ENCODE measurements at places on chromosomes 12 and 14.

- no peak for DNase-seq
Measured at GRCh38 chr12:50246197-50246865, 37.0 kb downstream of the LIMA1 start.

- DNase-seq = peak; percentile 81
Measured at GRCh38 chr12:120710031-120710804, at the start of gene UNC119B. Gene UNC119B (plus strand): TSS chr12:120710458. CDS start chr12:120710475, 17 bp downstream.

DNA sequence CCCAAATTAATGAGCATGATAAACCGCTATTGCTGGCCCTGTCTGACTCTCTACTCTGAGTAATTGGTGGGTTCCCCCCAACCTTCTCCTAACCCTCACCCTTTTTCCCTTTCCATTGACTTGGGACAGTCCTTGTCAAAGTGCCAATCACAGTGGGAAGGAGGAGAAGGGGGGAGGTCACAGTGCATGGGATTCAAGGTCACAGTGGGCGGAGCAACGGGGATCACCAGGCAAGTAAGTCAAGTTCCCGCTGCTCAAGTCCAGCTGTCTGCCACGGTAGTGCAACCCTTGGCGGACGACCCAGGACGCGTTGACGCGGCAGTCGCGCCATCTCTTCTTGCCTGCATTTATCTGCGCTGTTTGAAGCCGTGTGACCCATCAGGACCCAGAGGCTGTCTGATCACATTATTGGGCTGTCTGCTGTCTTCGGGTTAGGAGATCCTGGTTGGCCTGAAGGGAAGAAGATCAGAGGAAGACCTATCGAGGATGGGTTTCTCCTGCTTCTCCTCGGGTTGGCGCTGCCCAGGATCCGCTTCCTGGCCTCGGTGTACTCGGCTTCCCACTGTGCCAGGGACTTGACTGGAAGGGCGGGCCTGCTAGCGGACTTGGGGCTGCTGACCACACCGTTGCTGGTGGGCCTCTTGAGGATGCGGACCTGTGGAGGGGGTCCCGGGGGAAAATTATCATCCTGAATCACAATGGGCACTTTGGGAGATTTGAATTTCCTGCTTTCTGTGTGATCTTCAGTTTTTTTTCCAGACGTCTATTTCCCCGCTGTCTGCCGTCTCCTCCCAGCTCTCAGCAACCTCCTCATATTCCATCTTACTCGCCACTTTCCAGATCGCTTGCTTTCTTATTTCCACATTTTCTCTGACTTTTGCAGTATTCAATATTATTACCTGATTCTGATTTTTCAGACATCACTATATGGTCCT is 3.1 kb upstream of the MDM2 start:
- DNase-seq = no peak

DNA sequence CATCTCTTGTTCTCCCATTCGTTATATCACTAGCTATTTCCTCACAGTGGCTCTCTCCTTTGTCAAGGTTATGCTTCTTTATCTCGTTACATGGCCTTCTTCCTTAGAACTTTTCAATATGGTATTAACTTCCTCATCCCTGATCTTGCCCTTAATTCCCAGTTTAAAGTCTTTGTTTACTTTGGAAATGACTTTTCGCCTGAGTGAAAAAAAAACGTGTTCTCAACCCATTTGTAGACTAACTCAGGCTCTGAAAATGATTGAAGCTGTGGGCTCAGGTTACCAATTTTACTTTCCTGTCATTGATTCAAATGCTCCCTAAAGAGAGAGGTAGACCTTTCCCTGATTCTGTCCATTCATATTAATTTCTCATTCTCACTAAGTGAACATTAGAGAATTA is 135.2 kb downstream of the NUBPL start:
- DNase-seq = no peak

GRCh38 chr12:59055204-59055860 is 135.0 kb upstream of the LRIG3 start:
- DNase-seq = peak; percentile 64

DNA sequence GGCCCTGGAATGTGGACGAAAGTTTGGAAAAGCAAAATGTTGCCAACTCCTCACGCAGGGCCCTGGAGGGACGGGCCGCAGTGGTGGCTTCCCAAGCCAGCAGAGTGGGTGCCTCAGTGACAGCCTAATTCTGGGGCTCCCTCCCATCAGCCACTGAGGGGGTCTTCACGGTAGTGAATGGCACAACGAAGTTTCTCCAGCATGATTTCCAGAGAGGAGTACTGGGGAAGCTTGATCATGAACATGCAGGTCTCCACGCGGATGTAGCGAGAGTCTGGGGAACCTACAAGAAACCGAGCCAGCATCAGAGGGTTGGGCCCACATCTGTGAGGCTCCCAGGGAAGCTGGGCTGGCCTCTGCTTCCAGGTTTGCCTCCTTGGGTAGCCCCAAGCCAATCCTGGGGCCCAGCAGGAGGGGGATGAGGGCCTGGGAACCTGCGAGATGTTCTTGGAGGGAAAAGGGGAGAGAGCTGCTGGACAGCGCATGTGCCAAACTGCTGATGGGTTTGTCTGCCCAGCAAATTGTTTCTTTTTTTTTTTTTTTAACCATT is 37.0 kb downstream of the TRAFD1 start:
- no peak for DNase-seq

GRCh38 chr14:67636361-67636919 is 16.7 kb downstream of the ARG2 start:
- DNase-seq = peak; percentile 30

GRCh38 chr12:106226884-106227640 is 20.8 kb downstream of the CKAP4 start:
- DNase-seq = peak; percentile 49

DNA sequence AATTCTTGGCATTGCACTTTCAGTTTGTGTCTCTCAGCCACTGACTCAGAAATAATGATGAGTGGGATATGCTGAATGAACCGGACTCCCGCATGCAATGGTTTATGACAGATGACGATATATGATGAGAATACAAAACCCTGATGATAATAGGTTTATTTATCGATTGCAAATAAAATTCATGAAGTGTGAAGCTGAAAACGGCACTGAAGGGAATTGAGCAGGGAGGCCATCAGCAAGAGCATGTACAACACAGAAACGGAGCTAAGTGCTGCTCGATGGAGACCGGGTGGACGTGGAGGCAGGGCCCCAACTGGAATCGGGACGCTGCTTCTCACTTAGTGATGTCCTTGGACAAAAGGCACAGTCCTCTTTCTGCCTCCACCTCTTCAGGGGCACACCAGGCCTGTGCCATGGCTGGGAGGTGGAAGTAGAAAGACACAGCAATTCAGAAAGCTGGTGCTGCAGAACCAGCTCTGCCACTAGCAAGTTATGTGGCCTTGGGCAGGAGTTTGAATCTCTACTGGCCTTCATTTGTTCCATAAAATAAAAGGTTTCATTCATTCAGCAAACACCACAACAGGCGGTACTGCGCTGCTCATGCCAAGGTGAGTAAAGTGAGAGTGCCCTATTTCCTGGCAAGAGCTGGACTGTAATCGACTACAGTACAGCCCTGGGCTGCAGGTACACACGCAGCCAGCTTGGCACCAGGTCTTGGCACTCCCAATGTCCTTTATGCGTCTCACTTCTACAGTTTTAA is 117.0 kb downstream of the EGLN3 start:
- no peak for DNase-seq

DNA sequence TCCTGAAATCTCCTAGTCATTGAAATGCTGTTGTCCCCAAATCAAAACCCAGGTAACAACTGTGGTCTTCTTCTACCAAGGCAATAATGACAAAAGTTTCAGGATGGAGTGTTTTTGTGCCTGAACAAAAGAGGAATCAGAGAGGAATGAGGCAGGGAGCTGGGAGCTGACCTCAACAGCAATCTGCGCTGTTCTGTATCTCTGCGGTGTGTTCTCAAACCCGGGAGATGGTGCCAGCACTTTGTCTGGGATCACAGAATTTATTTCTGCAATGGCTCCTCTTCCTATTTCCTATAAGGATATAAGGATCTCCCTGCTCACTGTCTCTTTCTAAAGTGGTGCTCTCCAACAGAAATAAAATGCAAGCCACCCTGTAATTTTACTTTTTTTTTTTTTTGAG is 449 bp upstream of the GLT8D2 start:
- DNase-seq = no peak

GRCh38 chr12:112198120-112198733 is 72.9 kb downstream of the TRAFD1 start:
- peak; percentile 66 for DNase-seq

- no peak for DNase-seq
Measured at GRCh38 chr14:53304726-53305381, 151.7 kb upstream of the DDHD1 start.

DNA sequence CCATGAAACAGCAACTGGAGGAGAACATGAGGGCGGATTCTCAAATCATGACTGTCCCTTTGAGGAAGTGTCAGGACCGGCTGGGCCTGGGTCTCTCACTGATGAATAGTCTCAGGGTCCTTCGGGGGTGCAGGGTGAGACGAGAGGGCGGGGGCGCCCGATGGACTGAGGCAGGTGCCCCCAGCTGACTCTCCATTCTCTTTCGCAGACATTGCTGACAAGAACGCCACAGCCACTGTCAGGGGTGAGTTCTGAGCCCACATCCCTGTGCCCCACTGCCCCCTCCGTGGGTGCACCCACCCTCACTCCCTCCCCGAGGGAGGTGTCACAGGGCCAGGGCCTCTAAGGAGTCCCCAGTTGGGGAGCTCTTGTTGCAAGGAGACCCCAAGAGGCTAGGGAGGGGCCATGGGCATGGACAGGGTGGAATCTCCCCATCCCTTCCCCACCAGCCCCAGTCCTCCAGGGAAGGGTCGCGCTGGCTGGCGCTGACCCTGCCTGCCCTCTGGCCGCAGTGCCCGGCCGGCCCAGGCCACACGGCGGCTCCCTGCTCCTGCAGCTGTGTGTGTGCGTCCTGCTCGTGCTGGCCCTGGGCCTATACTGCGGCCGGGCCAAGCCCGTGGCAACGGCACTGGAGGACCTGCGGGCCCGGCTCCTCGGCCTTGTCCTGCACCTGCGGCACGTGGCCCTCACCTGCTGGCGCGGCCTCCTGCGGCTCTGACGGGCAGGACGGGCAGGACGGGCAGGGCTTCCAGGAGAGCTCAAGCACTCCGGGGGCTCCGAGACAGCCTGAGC is 8.7 kb downstream of the C14orf180 start:
- no peak for DNase-seq

- no peak for DNase-seq
Measured at GRCh38 chr14:74656964-74657363, 44.9 kb upstream of the LTBP2 start.

- no peak for DNase-seq
Measured at GRCh38 chr14:21083565-21084325, 13.6 kb downstream of the ARHGEF40 start.

DNA sequence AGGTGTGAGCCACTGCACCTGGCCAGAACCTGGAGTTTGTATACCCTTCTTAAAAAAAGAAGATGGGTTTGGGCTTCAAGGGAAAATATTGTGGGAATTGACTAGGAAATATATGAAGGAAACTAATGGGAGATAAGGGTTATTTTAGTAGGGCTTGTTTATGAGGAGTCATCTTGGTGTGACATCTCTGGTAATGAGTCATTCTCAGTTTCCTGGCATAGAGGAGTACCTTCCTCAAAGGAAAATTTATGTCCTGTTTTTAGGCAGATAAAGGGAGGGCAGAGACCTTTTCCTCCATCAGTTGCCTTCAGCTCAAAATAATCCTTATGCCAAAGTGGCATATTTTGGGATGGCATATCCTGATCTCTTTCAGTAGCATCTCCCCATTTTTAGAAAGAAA is 30.6 kb upstream of the NFKBIA start:
- peak; percentile 30 for DNase-seq

GRCh38 chr12:2431810-2432209 is 363.0 kb upstream of the FKBP4 start:
- no peak for DNase-seq

GRCh38 chr12:94309373-94309772 is 150.3 kb downstream of the CEP83 start:
- DNase-seq = peak; percentile 76

- no peak for DNase-seq
Measured at GRCh38 chr12:116186482-116187150, 90.9 kb downstream of the MED13L start.

DNA sequence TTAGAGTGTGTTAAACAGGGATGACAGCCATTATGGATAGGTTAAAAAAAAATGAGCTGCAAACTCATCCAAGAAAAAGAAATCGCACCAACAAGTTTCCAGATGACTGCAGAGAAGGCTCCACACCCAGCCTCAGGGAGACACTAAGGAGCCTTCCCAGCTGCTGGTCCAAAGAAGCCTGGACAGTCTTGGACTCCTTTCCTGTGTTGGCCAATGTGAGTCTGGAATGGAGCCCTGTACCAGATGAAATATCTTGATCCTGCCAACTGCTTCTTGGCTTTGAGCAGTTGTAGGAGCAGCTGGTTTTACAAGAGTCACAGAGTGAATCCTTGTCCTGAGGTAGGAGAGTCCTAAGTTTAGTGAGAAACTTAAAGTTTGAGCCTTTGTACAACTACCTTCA is 44.5 kb downstream of the SLC38A1 start:
- no peak for DNase-seq

DNA sequence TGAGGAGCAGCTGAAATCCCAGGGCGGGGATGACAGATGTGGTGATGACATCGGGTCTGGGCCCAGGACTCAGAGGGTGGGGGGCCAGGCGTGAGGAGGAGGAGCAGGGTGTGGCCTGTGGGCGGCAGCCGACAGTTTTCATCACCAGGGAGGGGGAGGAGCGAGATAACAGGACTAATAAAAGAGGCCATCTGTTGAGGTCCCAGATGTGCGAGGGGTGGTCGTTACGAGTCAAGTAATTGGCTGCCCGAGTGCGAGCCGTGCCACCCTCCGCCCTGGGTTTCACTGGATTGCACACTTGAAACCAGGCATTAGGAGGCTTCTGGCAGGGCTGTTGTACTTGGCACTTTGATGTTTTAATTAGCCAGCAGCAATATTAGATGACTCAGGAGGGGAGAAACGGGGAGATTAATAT is 67.2 kb downstream of the NOS1 start:
- DNase-seq = no peak

GRCh38 chr14:47439953-47440352 is 235.5 kb downstream of the MDGA2 start:
- no peak for DNase-seq

GRCh38 chr12:99758997-99759396 is 111.4 kb downstream of the GARIN6 start:
- no peak for DNase-seq

DNA sequence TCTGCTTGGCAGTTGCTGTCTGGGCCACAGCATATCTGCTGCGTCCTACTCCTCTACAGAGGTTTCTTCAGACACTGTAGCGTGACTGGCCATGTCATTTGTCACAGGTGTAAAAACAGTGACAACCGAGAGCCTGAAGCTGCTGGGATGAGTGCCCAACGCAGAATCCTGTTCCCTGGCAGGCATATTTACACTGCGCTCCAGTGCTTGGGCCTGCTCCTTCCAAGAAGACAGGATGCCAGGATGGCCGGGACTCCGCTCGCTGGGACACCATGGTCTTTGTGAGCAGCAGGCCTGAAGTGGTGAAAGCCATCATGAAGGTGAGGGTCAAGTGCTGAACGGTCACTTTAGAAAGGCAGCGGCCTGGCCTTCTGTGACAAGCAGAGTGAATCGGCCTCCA is 171.4 kb downstream of the EMP1 start:
- DNase-seq = no peak

GRCh38 chr12:96425321-96425720 is 25.1 kb upstream of the CDK17 start:
- DNase-seq = peak; percentile 80
